ENCODE measurements at places on chromosomes 7 and 10.

DNA sequence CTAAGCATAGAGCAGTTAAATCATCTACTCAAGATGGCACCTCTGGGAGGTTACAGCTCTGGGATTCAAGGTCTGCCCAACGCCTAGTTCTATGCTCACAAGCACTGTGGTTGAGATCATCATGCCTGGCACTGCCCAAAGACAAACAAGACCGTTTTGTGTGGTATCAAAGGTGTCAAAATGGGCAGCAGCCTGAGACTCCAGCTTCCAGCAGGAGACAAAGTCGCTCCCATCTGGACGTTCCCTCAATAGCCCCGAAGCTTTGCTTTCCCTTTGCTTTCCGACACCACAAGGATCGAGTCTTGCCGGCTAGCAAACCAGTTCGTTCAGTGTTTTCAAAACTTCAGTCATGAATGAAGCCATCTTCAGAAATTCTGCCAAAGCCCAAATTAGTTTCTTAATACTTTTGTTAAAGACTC lies 5.1 kb downstream of the HABP2 start:
- DNase-seq, result no peak

- DNase-seq, result no peak
Observed at GRCh38 chr7:126574276-126575250, 678.2 kb downstream of the GRM8 start.

GRCh38 chr10:69897432-69897831 lies 95.7 kb downstream of the COL13A1 start:
- DNase-seq, result no peak

DNA sequence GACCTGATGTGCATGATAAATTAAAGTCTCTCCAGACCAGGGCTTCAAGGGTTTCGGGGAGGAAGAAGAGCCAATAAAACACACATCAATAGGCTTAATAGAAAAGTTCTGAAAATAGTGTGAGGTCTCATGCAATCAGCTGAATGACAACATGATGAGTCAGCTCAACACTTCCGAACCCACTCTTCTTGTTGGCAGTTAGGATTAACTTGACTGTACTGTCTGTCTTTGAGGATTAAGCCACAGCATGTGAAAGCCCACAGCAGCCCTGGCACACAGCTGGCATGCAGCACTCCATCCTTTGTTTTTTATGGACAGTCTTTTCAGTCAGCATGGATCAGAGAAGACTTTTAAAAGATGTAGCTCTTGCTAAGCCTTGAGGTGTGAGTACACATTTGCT lies 526.9 kb upstream of the VSTM2A start:
- DNase-seq, result no peak

DNA sequence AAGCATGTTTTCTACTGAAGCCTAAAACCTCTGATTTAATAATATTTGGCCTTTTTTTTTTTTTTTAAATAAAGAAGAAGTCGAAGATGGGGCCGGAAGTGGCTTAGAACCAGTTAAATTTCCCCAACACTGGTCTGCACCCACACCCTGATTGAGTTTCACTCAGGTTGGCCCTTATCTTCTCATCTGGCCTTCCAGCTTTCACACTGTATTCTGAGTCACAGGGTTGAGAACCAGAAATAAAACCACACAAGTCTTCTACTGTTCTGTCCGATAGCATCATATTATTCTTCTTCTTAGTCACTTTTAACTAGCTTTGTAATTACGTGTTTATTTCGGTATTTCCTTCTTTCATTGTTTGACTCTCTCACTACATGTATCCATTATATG lies 9.9 kb downstream of the ZNF365 start:
- no peak for DNase-seq

DNA sequence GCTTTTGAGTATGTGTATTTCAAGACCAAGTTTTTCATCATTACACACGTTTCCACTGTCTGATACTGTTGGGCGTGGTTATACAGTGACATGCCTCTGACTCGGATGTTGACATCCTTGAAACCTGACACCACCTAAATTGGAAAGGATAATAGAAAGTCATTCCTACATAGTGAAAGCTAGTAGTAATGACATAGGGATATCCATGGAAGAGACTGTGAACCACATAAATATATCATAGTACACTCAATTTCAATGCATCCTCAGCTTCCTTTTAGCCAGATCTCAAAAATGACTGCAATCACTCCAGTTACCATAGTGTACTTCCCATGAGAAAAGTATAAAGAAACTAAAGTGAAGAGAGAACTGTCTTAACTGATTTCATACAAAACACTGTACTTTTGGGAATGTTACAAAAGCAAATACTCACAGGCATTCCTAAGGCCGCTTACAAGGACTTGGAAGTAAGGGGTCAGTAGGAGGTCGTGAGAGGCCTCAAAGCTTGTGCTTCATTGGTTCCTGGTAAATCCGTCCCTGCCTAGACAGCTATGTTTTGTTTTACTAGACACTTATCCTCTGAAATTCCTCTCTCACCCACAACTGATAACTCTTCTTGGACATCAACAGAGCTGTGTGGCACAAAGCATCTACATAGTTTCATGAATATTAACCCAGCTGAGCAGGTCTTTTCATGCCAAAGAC lies 71.8 kb upstream of the VWDE start:
- DNase-seq, result no peak

- no peak for DNase-seq
Observed at GRCh38 chr10:79024720-79025198, 44.0 kb upstream of the ZMIZ1 start.

- no peak for DNase-seq
Observed at GRCh38 chr7:140053812-140054539, 8.8 kb downstream of the PARP12 start.

GRCh38 chr7:127733986-127734385 lies 82.0 kb downstream of the SND1 start:
- no peak for DNase-seq

GRCh38 chr7:2698581-2699288 lies 10.7 kb downstream of the AMZ1 start:
- no peak for DNase-seq

DNA sequence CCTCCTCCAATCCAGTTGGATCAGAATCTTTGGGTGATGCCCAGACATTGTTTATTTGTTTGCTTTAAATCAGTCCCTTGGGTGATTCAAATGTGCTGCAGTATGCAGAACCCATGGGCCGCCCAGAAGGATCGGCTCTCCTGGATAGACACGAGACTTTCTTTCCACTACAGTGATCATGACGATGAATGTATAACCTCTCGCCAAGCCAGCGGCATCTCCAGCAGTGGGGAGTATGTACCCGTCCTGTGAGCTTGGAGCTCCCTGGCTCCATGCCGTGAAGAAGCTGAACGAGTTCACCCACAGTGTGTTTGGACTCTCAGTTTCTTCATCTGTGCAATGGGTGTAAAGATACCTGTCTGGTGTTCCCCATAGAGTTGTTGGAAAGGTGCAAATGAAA lies 162.3 kb downstream of the CAMK1D start:
- DNase-seq, result no peak

GRCh38 chr7:14691597-14692203 lies 210.9 kb downstream of the DGKB start:
- peak; percentile 59 for DNase-seq

- DNase-seq, result peak; percentile 56
Observed at GRCh38 chr7:154942691-154943090, 60.2 kb downstream of the PAXIP1 start.

- no peak for DNase-seq
Observed at GRCh38 chr7:138144958-138145357, 68.7 kb downstream of the AKR1D1 start.

DNA sequence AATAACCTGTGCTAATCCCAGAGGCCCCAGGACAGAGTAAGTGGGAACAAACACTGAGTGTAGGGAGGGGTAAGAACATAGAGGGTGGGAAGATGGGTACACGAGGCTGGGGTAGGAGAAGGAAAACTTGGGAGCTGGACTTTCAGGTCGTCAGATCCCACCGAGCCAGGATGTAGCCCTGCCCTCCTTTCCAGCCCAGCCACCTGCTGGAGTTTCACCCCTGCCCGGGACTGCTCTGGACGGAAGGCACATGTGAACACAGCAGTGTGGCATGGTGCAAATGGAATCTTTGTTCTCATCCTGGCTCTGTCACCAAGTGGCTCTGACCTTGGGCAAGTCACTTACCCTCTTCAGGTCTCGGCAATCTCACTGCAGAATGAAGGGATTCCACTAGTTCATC lies 52.8 kb downstream of the PODXL start:
- no peak for DNase-seq

Data from SK-N-SH (cell line).